NCI-H226 (cell line): ENCODE measurements at places on chromosomes 11 and 22.

DNA sequence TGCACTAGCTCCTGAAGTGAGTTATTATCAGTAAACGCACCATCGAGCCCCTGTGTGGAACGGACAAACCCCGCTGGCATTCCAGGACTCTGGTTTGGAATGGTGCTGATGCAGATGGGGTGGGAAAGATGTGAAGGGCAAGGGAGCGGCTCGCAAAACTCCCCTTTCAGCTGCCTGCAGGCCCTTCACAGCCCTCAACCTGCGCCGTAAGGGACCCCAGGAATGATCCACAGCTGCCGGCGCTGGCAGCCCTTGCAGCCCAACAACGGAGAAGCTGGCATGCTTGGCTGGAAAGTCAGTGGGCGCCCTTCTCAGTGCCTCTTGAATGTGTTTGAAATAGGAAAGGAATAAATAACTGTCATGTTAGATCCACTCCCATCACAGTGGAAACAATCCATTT lies 1445.5 kb downstream of the BRD1 start:
- DNase-seq = no peak

- no peak for DNase-seq
Measured at GRCh38 chr22:37222440-37222971, 10.2 kb upstream of the SSTR3 start.

DNA sequence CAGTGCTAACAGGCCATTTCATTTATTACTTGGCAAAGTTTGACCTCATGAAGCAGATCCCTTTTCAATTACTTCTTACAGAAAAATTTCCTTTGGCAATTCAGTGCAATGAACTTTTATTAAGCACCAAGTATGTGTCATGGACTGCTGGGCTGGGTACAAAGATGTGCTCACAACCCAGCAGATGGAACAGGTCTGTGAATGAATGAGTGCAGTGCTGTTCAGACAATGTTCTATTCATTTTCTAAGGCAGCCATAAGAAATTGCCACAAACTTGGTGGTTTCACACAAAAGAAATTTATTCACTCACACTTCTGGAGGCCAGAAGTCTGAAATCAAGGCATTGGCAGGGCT lies 428.5 kb downstream of the SOX6 start:
- no peak for DNase-seq

GRCh38 chr11:74316772-74317505 lies 5.5 kb upstream of the P4HA3 start:
- no peak for DNase-seq

- DNase-seq = no peak
Measured at GRCh38 chr11:47784785-47785381, 17.7 kb upstream of the FNBP4 start.

GRCh38 chr22:47996446-47996857 lies 1234.0 kb downstream of the TBC1D22A start:
- no peak for DNase-seq

DNA sequence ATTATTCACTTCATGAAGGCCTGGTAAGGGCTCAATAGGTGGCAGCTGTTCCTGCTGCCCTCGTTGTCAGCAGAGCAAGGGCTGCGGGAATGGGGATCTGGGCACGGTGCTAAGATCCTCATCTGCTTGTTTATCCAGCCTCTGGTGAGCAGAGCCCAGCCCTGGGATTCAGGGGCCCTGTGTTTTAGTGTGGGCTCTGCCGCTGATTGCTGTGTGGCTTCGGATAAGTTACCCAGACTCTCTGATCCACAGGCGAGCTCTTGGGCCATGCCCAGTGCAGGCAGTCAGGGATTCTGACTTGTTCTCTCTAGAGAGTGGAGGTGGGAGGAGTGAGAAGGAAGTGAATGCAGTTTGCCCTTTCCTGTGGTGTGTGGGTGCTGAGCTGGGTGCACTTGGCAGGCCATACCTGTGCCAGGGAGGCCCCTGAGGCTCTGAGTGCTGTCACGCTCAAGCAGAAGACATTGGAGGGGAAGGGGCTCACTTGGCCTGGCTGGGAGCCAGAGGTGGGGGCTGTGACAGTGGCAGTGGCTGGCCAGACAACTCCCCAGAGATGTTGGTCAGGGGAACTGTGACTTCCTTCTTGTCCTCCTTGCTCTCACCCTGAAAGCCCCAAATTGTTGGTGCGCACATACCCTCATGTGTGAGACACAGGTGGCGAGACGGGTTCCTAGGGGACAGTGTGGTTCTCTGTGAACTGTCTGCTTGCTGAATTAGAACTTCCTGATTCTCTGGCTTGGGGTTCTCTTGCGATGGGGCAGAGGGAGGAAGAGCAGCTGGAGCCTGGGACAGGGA lies 43.7 kb downstream of the CD82 start:
- DNase-seq = no peak
